ENCODE measurements at places on chromosomes 1 and 21.

GRCh38 chr1:101190441-101190840 lies 46.4 kb upstream of the S1PR1 start:
- DNase-seq: no peak

GRCh38 chr21:40244981-40245380 lies 377.7 kb downstream of the PCP4 start:
- no peak for DNase-seq

DNA sequence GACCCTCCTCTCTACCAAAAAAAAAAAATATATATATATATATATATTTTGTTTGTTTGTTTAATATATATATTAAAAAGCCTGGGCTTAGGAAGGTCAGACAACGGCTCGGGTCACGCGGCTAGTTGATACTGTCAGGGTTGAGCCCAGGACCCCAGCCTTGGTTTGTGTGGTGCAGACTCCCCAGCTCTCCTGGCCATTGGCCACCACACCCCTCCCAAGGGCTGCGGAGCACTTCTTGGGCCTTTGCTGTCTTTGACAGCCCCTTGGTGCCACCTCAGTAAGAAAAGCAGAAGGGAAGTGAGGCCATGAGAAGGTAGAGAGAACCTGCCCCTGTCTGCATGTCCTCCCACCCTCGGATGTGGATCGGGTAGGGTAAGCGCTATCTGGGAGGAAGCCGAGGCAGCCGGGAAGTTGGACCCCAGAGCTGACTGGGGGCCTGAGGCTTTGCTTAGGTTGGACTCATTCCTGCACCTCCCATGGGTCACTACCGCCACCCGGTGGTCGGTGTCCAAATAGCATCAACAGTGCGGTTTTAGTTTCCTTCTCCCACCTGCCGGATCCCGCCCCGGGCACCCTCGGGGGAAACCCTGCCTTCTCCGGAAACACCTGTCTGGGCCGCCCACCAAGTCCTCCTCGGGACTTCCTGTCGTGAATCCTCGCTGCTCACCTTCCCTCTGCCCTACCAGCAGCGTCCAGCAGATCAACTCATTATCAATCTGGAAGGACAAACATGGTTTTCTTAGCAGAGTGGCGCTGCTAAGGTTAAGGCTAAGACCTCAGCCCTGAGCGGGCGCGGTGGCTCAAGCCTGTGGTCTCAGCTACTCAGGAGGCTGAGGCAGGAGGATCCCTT lies 29.8 kb upstream of the GNPAT start:
- DNase-seq: peak; percentile 8

DNA sequence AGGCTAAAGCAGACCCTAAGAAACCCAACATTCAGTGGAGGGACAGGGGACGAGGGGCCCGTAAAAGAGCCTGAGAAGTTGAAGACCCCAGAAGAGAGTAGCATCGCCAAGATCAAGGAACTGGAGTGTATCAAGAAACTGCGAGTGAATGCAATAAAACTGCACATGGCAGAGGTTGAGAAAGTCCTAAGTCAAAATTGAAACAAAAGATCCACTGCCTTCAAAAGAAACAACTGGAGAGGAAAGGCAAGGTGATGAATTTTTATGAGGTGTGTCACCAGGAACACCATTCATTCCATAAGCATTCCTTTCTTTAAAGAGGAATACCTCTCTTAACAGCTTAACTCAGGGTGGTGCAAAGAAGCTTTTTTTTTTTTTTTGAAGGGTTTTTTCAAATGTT lies 38.3 kb upstream of the ADORA3 start:
- DNase-seq: no peak

DNA sequence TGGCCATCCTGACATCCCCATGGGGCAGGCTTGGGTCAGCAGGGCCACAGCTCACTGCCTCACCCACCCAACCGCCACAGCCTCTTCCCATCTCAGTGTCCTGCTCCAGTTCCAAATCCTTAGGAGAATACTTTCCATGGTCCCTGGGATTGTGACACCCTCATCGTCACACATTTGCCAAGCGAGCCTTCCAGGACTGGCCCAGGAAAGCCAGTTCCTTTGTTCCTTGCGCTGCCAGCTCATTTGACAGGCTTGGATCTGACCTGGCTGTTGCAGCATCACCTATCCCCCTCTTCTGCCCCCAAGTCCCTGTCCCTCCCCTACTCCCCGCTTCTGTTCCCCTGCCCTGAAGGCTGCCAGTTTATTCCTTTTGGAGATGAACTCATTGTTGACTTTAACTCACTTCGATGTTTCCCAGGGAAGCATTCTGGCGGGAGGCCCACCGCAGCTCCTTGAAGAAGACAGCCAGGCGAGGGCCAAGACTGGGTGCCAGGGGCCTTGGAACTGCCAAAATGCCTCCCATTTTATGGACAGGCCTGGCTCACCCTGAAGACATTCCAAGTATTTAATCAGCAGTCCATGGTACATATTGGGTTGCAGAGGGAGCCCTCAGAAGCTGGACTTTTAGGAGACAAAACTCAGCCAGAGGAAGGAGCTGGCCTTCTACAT lies 10.2 kb upstream of the GNL2 start:
- DNase-seq: no peak

GRCh38 chr1:118881751-118882150 lies 106.4 kb downstream of the TBX15 start:
- no peak for DNase-seq

DNA sequence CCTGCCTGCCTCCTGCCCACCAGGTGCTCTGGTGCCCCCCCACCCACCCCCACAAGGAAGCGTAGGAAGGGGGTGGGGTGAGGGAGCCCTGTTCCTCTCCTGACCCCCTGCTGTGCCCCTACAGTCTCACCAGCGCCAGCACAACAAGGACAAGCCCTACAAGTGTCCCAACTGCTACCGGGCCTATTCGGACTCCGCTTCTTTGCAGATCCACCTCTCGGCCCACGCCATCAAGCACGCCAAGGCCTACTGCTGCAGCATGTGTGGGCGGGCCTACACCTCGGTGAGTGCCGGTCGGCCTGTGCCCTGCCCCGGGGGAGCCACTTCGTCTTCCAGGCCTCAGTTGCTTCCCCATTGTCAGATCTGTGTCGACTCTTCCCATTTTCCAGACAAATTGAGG lies 25.9 kb downstream of the A3GALT2 start:
- no peak for DNase-seq

- no peak for DNase-seq
Observed at GRCh38 chr1:80846966-80847365, 953.8 kb upstream of the ADGRL2 start.

Data from brain pericyte (primary cell).